ENCODE measurements at places on chromosomes 11 and 22.

DNA sequence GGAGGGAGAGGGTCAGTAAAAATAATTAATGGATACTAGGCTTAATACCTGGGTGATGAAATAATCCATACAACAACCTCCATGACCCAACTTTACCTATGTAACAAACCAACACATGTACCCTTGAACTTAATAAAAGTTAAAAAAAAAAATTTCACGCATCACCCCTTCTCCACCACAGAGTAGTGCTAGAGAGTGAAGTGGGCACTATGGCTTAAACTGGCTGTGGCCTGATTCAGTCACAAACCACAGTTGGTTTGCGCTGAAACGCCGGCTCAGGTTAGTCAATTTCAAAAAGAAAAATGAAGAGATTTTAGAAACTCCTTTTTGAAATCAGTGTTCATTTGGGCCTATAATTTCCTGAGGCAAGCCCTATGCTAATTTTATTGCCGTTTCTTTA is 144.3 kb downstream of the TRPC6 start:
- no peak for DNase-seq

DNA sequence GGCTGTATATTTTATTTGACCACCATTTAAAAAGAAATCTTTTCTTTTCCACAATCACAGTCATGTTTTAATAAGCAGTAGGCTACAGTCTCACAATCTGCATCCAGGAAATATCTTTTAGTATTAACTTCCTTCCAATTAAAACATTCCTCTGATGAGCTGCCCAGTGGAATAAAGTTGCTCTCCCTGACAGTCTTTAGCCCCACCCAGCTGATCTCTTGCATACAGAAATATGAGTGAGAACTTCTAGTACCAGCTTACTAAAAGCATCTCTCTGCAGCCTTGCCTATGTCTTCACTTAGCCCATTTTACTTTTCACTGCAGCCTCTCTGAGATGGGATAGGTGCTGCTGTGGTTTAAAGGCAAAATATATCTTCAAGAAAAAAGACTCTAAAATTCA is 143.4 kb upstream of the ANO3 start:
- no peak for DNase-seq

GRCh38 chr11:44036811-44037657 is 10.7 kb upstream of the ACCSL start:
- peak; percentile 63 for DNase-seq

GRCh38 chr11:694563-695287 is at the start of gene DEAF1:
Gene DEAF1 (minus strand): TSS chr11:695222. CDS start chr11:695047, 175 bp downstream.
- DNase-seq: peak; percentile 90

DNA sequence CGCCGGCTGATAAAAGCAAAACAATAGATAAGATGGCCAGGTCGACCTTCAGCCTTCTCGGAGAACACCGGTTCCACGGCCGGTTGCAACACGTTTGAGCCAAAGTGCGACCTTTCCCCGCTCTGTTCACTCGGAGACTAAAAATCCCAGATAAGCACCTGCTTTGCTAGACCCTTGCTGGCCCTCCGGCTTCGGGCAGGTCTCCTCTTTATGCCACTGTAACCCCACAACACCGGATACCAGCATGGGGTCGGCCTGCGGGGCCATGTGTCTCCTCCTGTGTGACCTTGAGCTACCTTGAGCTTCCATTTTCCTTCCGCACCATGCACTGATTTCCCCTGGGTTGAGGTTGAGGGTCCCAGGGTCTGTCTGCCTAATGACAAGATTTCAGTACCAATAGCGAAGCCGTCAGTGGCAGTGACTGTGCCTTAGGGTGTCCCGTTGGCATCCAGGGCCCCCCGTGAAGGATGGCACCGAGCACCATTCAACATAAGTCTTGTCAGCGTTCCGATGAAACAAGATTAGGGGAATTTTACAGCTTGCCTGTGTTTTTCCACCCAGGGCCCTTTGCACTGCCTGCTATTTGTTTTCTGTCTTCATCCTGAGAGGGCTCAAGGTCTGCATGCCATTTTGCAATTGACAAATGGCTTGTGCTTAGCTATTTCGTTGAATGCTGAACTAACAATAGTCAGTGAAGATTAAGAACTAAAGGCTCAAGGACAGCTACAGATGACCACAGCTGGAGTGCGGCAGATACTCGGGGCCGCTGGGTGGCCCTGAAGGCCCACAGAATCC is 118.6 kb downstream of the KCNQ1 start:
- peak; percentile 96 for DNase-seq

- no peak for DNase-seq
Observed at GRCh38 chr11:64793271-64794160, 9.5 kb downstream of the MAP4K2 start.

DNA sequence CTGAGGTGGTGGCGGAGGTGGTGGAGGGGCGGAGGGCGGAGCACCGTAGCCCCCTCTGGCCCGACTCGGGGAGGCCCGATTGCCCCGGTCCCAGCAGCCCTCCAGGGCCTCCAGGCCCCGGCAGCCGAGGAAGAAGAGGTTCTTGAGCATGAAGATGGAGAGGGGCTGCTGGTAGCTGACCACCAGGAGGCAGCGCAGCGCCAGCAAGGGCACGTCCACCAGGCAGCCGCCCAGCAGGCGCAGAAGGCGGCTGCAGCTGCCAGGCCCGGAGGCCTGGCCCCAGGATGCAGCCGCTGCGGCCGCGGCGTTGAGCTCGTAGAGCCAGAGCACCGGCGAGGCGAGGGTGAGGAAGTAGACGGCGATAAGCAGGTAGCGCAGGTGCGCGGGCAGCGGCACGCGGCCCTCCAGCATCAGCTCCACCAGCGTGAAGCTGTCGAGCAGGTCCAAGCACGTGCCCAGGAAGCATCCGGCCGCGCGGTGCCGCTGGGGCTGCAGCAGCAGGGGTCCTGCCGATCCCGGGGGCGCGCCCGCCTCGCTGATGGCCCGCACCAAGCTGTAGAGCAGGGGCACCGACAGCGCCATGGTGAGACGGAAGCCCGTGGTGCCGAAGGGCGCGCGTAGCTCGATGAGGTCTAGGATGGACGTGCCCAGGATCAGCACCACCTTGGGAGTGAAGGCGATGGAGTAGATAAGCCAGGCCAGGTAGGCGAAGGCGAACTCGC is 1.5 kb downstream of the TMEM121B start:
- DNase-seq: no peak

DNA sequence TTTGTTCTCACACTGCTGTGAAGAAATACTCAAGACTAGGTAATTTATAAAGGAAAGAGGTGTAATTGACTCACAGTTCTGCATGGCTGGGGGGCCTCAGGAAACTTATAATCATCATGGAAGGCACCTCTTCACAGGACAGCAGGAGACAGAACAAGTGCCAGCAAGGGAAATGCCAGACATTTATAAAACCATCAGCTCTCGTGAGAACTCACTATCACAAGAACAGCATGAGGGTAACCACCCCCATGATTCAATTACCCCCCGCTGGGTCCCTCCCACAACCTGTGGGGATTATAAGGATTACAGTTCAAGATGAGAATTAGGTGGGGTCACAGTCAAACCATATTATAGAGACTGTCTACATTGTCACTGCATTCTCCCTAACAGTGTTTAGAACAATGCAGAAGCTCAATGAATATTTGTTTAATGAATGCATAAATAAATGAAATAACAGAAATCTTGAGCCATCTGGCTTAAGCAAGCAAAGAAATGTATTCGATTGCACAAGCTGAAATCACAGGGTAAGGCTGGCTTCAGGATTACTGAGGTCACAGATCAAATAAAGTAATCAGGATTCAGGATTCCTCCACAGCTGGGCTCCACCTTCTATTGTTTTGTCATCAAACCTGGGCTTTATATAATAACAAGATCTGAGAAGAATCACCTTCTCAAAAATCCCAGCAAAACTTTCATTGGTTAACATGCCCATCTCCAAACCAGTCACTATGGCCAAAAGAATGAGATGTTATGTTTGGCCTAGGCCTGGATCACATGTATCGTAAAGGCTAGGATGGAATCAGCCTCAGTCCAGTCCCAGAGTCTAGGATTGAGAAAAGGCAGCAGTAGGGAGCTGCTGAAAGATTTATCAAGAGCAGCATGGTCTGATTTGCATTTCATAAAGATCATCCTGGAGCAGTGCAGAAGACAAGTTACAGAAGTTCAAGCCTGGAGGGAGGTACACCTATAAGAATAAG is 137.8 kb upstream of the UBASH3B start:
- DNase-seq: no peak

DNA sequence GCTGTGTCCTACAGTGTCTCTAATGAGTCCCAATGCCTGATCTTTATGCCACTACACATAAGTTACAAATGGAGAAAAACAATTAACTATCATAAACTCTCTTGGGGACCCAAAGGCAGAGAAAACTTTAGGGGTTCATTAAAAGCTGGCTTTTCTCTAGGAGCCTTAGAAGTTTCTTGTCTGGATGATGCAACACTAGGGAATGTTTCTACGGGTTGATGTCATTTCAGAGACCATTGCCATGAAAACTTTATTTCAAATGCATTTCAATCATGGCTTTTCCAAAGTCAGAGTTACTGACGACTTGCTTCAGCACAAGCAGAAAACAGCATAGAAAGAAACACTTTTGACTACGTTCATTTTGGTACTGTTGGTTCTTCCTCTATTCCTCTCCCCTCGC is 8.5 kb upstream of the OR8B12 start:
- DNase-seq: no peak

DNA sequence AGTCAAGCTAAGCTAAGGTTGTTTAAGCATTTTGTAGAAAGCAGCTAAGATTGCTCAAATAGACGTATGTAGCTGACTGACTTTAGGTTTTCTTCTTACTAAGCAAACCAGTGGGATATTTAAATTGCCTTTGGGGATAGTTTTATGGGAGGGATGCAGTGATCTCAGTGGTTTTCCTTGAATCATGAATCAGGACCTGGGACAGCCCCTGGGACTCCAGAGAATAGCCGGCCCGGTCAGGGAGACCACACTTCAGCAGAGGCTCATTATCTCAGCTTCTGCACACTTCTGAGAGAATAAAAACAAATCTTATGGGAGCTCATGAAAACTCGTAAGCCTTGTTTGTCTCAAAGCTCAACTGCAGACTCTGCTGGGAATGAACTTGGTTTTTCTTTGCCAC is at the start of gene OR9I1:
OR9I1 (minus strand) TSS at position 62 of the 400 bp plus-strand sequence. CDS start 6,086 bp downstream, outside the sequence.
- DNase-seq: no peak

- no peak for DNase-seq
Observed at GRCh38 chr11:57555393-57555792, 12.1 kb downstream of the UBE2L6 start.

DNA sequence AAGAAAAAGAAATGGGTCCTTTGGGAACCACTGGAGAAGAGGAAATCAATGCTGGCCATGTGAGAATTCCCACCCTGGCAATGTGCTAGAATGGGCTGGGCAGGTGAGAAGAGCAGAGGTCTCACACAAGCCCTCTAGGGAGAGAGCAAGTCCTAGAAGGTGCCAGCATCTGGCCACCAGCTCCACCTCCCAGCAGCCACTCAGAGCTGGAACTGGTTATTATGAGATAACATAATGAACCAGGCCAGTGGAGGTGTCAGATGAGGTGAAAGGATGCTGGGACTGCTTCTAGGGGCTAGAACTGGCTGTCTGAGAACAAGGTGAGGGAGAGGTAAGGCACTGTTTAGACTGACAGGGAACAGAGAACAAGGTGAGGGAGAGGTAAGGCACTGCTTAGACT is 29.3 kb downstream of the NEFH start:
- no peak for DNase-seq

- no peak for DNase-seq
Observed at GRCh38 chr11:44726283-44727113, at the start of gene TSPAN18. Gene TSPAN18 (plus strand): TSS chr11:44726962. CDS start chr11:44906417, 179,455 bp downstream.

GRCh38 chr11:104830080-104830479 is 68.2 kb downstream of the CASP12 start:
- no peak for DNase-seq

DNA sequence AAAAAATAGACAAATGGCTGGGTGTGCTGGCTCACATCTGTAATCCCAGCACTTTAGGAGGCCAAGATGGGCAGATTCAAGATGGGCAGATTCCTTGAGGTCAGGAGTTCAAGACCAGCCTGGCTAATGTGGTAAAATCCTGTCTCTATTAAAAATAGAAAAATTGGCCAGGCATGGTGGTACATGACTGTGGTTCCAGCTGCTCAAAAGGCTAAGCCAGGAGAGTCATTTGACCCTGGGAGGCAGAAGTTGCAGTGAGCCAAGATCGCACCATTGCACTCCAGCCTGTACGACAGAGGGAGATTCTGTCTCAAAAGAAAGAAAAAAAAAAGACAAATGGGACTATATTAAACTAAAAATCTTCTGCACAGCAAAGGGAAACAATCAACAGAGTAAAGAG is 55.4 kb downstream of the USP35 start:
- DNase-seq: no peak

DNA sequence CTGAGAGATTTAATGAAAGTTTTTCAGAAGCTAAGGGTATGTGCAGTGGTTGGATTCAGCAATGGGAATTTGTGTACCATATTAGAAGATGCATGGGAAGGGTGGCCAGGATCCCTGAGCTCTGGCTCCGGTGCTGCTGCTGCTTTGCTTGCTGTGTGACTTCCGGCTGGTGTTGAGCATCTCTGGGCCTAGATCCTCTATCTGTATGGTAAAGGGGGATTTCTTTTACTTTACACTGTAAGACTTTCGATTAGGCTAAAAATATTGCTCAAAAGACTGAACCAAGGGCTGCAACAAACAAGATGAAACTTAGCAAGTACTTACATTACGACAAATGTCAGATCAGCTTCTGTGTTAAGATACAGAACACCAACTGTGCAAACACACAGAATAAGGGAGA is 39.1 kb downstream of the XRRA1 start:
- no peak for DNase-seq

DNA sequence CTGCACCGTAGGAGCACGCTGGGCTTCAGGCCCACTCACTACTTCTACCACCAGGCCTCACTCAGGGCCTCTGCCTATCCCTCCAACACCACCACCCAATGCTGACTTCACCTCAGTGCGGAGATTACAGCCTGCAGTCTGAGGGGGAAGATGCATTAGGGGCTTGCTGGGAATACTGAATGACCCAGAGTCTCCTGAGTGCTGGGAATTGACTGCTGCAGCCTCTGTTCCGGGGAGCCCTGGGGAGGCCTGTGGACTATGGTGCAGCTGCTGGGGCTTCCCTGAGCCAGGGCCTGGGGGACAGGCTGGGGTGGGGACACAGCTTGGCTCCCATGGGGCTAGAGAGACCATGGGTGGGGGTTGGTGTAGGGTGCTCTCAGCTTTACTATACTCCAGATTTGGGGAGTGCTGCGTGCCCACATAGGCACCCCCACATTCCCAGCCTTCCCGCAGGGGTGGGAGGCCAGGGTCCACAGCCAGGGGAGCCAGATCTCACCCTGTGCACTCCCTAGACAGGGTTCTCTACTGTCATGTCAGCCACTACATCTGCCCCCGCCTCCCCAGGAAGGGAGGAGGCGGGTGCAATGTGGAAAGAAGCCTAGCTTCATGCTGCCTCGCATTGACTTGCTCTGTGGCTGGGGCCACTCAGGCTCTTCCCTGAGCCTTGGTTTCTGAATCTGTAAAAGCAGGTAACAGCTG is 44.4 kb downstream of the GDPD5 start:
- no peak for DNase-seq

GRCh38 chr11:88175569-88176075 is 379 bp upstream of the RAB38 start:
- DNase-seq: no peak
